ENCODE measurements at places on chromosomes 1 and 21. TPM values are rescaled to one million over a fixed set of nuclear protein-coding genes. Genes with fewer than 3 reads are reported as not detected.

TMEM167B gene
- total RNA-seq = 7.9 TPM

SH3BP5L gene
- total RNA-seq = 26.3 TPM

AMY2A gene
- total RNA-seq = not detected

REN gene
- total RNA-seq = not detected

TMEM125 gene
- not detected for total RNA-seq

TMEM269 gene
- total RNA-seq = 0.15 TPM

AIRE gene
- total RNA-seq = not detected

LCE1B gene
- not detected for total RNA-seq

PIGK gene
- total RNA-seq = 20.6 TPM

TCHH gene
- total RNA-seq = 0.31 TPM

MROH9 gene
- not detected for total RNA-seq

LCE2A gene
- not detected for total RNA-seq

CLCA4 gene
- not detected for total RNA-seq

GPA33 gene
- not detected for total RNA-seq

CRNN gene
- total RNA-seq = not detected

TCEANC2 gene
- 2.1 TPM for total RNA-seq

NUDT4B gene
- 1.6 TPM for total RNA-seq

SLC16A4 gene
- total RNA-seq = 37.3 TPM

COL9A2 gene
- total RNA-seq = 0.56 TPM

Measured in A549 treated with Mapracorat at 1 μM for 4 hours (cell line).